ENCODE measurements at places on chromosomes 12 and 14.

GRCh38 chr12:115979351-115979750, 298.1 kb downstream of the MED13L start:
- DNase-seq: no peak

GRCh38 chr12:128983371-128983770, 130.1 kb downstream of the GLT1D1 start:
- DNase-seq: no peak

- DNase-seq: no peak
Measured at GRCh38 chr12:125304029-125304428, 238.8 kb downstream of the AACS start.

- no peak for DNase-seq
Measured at GRCh38 chr12:63018273-63018672, 83.3 kb upstream of the PPM1H start.
